Spleen (tissue), 13 donors: ENCODE measurements at places on chromosomes 1 and 21. TPM values are rescaled to one million over a fixed set of nuclear protein-coding genes. Genes with fewer than 3 reads are reported as not detected.

PLA2G2C gene
- total RNA-seq, result not detected

CRYAA gene
- total RNA-seq, result not detected

GRCh38 chr1:27388337-27389005, 4.0 kb upstream of the GPR3 start:
- H3K36me3 ChIP-seq, result no peaks in the 10 kb centered on the region
- peak; percentile 87 for DNase-seq
- no peaks in the 10 kb centered on the region for H3K27me3 ChIP-seq
- H3K4me1 ChIP-seq, result peaks cover 39% of the 10 kb centered on the region
- no peak overlapping the region for H3K4me3 ChIP-seq

GRCh38 chr1:38052750-38053415, 6.3 kb upstream of the POU3F1 start:
- no peaks in the 10 kb centered on the region for H3K36me3 ChIP-seq
- DNase-seq, result no peak
- H3K4me3 ChIP-seq, result no peak overlapping the region
- H3K4me1 ChIP-seq, result peaks cover 5% of the 10 kb centered on the region

GRCh38 chr1:53115403-53116306, 26.8 kb downstream of the SLC1A7 start:
- H3K36me3 ChIP-seq, result no peaks in the 10 kb centered on the region
- no peaks in the 10 kb centered on the region for H3K27me3 ChIP-seq
- H3K4me3 ChIP-seq, result no peak overlapping the region
- no peak overlapping the region for H3K27ac ChIP-seq

MNDA gene
- 200 TPM for total RNA-seq
